ENCODE measurements at places on chromosomes 6 and 20. TPM values are rescaled to one million over a fixed set of nuclear protein-coding genes. Genes with fewer than 3 reads are reported as not detected.

The CST2 gene
- not detected for total RNA-seq

The BTN1A1 gene
- total RNA-seq: not detected

The SLC18B1 gene
- 6.0 TPM for total RNA-seq

The COX4I2 gene
- not detected for total RNA-seq

The BACH2 gene
- 0.31 TPM for total RNA-seq

The MUC21 gene
- not detected for total RNA-seq

The RFX6 gene
- total RNA-seq: not detected

Data from H4 (cell line).